CD4-positive, alpha-beta T cell treated with Interleukin-15 for 1 hour (primary cell): ENCODE measurements at places on chromosomes 7 and 10.

DNA sequence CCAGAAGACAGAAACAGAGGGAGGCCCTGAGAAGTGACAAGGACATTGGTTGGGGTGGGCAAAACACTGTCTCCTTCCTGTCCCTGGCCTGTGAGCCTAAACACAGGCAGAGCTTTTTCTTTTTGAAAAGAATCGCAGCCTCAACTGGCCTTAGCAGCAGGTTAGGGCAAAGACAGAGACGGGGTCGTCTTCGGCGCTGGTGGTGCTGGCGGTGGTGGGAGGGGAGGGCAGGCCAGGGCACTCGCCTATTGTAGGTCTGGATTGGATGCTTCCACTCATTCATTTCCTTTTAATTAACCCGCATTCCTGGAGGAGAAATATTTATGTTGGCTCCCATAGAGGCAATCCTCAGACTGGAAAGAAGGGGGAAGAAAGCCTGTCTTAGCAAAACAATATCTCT is 22.6 kb downstream of the WNT8B start:
- DNase-seq = no peak

- no peak for DNase-seq
These were observed 23.0 kb upstream of the ZRANB1 start for GRCh38 chr10:124918906-124919305.

DNA sequence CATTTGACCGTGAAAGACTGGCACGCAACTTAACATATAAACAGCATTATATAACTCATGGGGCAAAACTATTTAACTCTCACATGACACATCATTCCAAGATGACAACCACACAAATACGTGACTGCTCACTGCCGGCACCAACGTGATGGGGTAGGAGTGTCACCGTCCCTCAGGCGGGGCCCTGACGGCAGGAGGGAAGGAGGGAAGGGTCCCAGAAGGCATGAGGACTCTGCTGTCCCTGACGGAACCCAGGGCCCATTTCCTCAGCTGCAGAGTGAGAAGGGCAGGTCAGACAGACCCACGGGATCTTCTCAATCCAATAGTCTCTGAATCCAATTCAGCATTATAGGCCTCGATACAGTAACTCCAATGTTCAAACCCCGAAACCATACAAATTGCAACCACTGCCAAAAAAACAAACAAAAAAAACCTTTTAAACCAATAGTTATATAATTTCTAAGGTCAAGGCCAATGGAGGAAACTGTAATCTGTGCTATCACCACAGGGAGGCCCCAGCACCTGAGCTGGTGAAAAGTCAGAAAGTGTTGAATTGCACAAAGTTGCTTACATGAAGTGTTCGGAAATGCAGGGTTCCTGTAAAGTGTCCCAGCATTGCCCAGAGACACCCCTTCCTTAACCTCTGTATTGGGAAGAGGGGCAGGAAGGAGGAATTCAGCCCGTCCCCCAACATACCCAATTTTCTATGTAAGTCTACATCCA is 137.4 kb downstream of the TNS3 start:
- no peak for DNase-seq

DNA sequence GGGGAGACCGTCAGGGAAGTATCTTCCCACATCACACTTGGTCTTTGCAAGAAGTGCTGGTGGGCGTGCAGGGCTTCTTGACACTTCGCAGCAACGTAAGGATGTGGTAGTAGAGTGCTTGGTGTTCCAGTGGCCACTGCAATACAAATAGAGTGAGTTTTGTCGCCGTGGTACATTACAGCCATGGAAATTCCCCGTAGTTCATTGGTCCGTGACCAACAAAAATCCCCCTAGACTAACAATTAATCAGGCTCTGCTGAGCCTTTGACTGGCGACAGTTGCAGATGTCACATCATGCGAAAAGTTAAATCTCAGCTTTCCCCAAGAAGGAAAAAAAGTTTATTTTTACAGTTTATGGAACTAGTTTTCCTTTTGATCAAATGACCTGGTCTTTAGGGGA is 134.7 kb downstream of the MGMT start:
- DNase-seq = no peak

- DNase-seq = no peak
These were observed 1.1 kb upstream of the TFAM start for GRCh38 chr10:58384095-58384494.

- no peak for DNase-seq
These were observed 5.5 kb downstream of the ZNF503 start for GRCh38 chr10:75395932-75396630.

DNA sequence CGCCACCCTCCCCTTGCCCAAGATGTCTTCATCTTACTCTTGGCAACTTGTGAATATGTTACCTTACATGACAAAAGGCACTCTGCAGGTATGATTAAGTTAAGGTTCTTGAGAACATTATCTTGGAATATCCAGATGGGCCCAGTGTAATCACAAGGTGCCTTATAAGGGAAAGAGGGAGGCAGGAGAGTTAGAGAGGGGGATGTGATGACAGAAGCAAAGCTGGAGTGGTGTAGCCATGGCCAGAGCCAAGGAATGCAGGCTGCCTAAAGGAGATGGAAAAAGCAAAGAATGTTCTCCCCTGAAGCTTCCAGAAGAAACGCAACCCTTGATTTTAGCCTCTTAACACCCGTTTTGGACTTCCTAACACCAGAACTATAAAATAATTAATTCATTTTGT is 318.0 kb downstream of the C7orf25 start:
- DNase-seq = no peak

DNA sequence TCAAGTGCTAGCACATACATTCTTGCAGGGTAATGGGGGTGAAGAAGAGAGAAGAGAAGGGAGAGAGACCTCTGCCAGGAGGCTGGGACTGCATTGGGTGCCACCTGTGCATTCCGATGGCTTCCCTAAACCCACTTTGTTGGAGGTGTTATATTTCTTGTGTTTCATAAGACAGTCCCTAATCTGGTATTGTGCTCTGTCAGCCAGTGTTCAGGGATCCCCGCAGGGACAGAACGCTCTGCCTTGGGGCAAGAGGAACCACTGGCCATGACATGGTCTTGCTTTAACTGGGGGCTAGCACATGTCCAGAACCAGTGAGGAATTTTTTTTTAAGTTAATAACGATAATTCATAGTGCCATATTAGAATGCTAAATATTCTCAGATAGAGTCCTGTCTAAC is 365.2 kb upstream of the GALNT17 start:
- no peak for DNase-seq

DNA sequence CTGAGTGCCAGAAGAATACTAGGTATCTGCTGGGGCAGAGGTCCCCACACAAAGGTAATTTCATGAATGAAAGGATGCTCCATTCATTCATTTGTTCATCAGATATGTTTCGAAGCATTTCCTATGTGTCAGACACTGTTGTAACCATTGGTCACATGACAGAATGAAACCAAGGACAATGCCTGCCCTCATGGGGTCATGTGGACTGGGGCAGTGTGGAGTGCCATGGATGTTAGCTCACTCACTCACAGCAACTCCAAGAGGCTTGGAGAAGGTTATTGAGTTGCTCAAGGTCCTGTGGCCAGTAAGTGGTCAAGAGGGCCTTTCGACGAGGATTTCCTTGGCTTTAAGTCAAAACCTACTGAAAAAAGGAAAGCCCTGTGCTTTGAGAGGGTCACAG is 223.5 kb downstream of the ARHGAP12 start:
- DNase-seq = no peak

DNA sequence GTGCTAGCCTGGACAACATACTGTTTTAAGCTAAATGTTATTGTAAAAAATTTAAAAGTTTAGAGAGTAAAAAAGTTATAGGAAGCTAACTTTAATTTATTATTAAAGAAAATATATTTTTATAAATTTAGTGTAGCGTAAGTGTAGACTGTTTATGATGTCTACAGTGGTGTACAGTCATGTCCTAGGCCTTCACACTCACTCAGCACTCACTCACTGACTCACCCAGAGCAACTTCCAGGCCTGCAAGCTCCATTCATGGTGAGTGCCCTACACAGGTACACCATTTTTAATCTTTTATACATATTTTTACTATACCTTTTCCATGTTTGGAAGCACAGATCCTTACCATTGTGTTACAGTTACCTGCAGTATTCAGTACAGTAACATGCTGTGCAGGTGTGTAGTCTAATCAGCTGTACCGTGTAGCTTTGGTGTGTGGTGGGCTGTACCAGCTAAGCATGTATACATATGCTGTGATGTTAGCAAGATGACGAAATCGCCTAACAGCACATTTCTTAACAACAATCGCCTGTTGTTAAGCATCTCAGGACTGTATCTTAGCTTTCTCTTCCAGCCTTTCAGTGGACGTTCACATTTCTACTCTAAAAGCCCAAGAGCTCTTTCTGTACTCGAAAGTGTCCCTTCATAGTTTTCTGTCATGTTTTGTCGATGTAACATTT is 12.5 kb downstream of the RNF32 start:
- no peak for DNase-seq

DNA sequence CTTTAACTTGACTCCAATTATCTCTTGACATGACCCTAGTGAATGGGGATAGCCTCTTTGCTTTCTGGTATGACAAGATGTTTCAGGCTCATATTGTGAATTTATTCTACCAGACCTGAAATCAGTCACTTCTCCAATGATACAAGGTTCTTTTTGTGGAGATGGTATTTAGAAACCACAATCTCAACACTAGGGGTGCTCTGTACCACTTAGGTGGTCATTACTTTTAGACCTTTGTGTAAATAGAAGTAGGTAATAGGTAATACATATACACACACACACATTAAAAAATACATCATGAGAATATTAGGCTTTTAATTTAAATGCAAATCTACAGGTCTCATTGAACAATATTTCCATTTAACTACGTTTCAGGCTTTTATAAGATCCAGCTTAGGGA is 199.0 kb upstream of the RHOBTB1 start:
- no peak for DNase-seq

GRCh38 chr7:2242541-2243429 is 759 bp downstream of the NUDT1 start:
- no peak for DNase-seq
